ENCODE measurements at places on chromosomes 6 and 20. TPM values are rescaled to one million over a fixed set of nuclear protein-coding genes. Genes with fewer than 3 reads are reported as not detected.

DNA sequence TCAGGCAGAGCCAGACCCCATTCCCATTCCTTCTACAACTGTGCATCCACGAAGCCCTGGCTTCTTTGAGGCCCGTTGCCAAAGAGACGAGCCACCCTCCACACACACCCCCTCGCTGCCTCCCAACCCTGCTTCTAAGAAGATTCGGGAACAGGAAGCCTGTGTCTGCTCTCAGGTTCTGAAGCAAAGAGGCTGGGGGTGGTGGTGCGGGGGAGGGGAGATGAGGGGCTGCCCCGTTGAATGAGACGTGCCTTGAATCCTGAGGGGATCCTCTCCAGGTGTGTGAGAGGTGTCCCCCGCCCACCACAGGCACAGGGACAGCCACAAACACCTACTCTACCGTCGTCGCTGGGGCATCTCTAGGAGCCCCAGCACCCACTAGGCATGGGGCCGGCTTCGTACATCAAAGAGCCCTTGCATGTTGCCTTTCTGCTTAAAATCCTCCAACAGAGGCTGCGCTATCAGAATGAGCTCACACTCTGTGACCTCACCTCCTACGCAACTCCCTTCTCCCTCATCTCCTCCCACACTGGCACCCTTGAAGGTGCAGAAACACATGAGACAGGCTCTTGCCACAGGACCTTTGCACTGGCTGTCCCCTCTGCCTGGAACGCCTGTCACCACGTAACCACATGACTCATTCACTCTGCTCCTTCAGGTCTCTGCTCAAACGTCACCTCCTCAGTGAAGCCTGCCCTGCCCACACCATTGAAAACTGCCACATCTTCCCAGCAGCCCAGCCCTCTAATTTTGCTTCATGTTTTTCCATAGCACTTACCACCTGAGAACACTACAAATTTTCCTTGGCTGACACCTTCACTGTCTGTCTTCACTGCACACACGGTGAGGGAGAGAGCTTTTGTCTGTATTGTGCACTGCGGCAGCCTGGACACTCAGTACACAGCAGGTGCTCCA, 58.5 kb downstream of the PREX1 start:
- DNase-seq, result no peak

The PRIM2 gene
- 60.8 TPM for total RNA-seq

DNA sequence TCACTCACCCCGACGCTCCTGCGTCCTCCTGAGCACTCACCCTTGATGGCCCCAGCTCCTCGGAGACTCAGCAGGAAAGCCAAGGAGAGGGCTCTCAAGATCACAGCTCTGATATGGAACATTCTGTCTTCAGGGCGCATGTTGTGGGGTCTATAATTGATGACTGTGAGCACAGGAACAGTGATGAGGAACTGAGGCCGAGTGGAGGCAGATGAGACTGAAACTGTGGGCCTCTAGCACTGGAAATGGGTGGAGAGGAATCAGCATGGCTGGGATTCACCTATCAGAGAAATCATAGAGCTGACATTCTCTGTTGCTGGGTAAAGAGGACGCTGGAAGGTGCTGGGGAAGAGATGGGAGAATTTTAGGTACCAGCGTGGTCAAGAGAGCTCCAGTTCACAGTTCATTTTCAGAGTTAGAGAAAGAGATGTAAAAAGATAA, at the start of gene HLA-DPA1:
TSS of gene HLA-DPA1 (minus strand) at position 219 of the 441 bp plus-strand sequence.
- DNase-seq, result peak; percentile 41

GRCh38 chr20:14691994-14692393, 354.6 kb upstream of the FLRT3 start:
- no peak for DNase-seq

DNA sequence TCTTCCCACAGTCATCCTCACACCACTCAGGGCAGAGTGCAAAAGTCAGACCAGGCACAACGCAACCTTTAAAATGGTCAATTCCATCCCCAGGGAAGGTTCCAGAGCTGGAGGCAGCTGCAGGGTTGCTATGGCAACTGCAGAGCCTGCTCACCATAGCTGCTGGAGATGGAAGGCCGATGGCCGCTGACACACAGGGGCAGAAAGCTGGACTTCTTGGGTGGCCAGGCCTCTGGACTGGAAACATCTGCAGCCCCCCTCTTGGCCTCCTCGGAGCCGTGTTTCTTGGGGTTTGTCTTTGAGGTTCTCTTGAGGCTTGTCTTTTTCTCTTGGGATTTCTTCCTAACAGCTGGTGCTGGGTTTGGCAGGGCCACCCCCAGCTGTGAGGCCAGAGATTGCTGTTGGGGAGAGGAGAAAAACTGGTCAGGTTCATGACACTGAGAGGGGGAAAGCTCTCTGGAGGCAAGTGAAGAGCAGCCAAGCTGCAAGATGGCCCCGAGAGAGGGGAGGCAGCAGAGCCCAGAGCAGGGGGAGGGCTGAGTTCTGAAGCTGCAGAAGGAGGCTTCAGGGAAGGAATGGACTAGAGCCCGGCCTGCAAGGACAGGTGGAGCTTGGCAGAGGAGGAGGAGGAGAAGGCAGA, 10.2 kb downstream of the BNIP5 start:
- DNase-seq, result no peak

GRCh38 chr20:35828434-35828833, 56.6 kb downstream of the PHF20 start:
- DNase-seq, result no peak

GRCh38 chr6:9025228-9025627, 589.9 kb upstream of the SLC35B3 start:
- DNase-seq, result no peak

The ARMH2 gene
- not detected for total RNA-seq

GRCh38 chr6:52549428-52549827, 27.4 kb downstream of the TRAM2 start:
- peak; percentile 76 for DNase-seq
